Stimulated activated CD4-positive, alpha-beta T cell treated with anti-CD3 and anti-CD28 coated beads, Interleukin-15, amount 100 ng/mL, for 24 hours (primary cell): ENCODE measurements at places on chromosomes 1 and 21.

GRCh38 chr1:188382851-188383250, 1554.1 kb downstream of the PLA2G4A start:
- no peak for DNase-seq

DNA sequence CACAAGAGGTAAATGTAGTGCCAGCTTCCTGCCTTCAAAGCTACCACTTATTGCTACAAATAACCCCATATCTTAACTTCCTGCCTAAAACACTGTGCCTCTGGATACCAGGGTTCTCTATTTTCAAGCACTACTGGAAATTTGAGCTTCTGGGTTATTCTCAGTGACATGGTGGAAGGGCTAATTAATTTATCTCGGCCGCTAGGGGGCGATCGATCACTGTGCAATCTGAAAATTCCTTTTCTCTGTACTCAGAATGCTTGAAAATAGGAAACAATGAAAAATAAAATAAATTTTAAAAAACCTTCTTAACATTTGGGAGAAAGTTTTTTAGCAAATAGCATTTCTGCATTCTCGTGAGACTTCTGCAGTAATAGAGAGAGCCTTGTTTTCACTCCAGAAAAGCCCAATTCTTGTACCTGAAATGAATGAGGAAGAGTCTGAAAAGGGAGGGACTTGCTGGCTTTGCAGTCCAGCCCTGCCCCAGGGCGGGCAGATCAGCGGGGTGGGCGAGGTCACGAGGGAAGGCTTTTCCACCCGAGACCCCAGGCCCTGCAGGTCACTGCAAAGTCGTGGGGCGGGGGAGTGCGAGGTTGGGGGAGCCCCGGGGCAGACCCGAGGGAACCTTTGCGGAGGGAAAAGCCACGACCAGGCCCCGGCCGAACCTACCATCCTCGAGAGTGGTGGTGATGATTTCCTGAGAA, 276.7 kb downstream of the PCP4 start:
- peak; percentile 65 for DNase-seq

DNA sequence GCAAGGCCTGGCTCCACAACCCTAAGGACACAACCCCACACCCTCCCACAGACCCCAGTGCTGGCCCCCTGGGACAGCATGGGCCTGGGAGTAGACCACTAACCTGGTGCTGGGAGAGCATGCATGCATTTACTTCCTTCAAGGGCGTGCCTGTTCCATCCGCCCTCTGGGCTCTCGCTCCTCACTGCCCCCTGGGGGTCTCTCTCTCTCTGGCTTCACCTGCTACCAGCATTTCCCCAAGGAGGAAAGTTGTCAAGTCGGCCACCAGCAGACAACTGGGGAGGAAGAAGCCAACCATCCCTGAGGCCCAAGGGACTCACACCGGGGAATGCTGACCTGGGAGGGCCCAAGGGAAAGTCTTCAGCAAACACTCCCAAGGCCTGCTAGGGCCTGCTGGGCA, 6.5 kb downstream of the LRP8 start:
- no peak for DNase-seq

- peak; percentile 25 for DNase-seq
These were observed 152.8 kb downstream of the ZSCAN20 start for GRCh38 chr1:33624991-33625870.

- DNase-seq, result no peak
These were observed 61.1 kb downstream of the GADD45A start for GRCh38 chr1:67745875-67746698.

DNA sequence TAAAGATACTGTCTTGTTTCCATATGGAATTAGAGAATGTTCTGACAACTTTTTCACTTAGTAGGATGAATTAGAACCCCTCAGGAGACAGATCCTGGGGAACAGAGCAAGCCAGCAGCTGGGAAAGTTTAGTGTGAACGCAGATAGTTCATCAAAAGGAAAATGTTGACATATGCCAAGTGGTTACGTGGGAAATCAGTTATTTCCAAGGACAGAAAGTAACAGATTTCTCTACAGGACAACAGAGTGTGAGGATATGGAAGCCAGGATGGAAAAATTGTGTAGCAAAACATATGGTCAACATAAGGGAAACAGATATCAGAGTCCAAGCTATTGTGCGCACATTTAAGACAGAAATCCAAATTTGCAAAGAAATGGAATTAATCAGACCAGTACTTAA, 419.5 kb downstream of the LRRIQ3 start:
- DNase-seq, result no peak

DNA sequence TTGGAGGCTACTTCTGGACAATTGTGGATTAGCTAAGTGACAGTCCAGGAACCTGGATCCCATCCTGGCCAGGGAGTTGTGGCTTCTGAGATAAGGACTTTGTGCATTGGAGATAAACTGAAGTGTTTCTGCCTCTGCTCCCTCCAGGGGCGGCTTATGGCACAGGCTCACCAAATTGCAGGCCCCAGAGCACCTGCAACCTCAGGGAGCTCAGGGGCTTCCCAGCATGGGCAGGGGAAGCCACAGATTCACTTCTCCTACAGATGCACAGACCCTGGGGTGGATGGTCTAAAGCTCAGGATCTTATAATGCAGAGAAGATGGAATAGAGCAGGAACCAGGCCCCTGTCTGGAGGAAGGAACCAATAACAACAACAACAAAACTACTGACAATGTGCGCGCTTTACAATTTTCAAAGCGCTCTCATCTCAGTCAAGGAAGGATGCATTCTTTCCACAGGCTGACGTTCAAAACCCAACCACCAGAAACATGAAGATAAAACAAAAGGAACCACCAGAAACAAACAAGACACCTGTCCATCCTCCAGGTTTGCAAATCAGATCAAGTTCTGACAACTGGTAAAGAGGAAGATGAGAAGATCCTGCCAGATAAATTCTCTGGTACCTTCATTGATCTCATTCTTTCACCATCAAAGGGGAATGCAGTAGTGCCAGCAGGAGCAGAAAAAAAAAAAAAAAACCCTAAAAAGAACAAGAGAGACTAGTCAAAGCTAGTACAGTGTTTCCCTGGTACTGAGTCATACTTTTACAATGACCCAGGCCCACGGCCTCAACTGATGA, 121.0 kb upstream of the IRF2BP2 start:
- peak; percentile 63 for DNase-seq

DNA sequence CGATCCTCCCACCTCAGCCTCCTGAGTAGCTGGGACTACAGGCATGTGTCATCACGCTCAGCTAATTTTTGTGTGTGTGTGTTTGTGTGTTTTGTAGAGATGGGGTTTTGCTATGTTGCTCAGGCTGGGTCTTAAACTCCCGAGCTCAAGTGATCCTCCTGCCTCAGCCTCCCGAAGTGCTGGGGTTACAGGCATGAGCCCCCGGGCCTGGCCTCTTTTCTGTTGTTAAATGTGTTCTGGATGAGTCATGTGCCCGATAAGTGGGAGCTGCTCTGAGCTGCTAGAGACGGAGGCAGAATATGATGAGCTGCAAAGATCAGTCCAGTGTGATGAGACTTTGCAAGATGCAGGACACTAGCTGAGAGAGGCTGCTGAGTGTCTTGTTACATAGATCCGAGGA, 75.5 kb downstream of the VPS13D start:
- no peak for DNase-seq

DNA sequence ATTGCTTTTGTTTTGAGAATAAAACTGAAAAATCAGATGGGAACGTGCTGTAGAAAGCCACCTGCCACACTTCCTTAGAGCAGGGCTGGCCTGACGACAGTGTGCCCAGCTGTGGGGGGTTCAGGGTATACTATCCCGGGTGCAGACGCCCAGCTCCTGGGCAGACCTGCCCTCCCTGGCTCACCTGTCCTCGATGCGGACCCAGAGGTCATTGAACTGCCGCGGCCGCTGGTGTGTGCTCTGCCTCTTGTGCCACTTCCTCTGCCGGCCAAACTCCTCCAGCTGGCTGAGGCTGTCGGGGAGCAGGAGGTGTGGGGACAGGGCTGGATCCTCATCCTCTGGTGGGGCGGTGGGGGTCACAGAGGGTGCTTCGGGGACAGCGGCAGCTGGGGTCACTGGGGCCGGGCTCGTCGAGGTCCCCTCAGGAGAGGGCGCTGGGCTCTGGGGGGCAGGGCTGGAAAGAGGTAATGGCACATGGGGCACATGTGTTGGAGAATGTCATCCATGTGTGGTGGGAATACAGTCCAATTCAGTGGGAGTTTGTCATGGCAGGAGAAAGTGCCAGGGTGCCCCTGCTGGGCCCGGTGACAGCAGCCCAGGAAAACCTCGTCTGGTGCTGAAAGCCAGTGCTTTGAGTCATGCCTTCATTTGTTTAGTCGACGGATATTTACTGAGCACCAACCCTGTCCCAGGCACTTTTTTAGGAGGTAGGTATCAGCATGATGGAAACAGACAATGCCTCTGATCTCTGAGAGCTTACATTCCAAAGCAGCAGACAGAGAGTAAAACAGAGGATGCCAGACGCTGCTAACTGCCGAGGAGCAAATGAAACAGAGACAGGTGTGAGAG, 222.0 kb downstream of the TRABD2B start:
- no peak for DNase-seq

DNA sequence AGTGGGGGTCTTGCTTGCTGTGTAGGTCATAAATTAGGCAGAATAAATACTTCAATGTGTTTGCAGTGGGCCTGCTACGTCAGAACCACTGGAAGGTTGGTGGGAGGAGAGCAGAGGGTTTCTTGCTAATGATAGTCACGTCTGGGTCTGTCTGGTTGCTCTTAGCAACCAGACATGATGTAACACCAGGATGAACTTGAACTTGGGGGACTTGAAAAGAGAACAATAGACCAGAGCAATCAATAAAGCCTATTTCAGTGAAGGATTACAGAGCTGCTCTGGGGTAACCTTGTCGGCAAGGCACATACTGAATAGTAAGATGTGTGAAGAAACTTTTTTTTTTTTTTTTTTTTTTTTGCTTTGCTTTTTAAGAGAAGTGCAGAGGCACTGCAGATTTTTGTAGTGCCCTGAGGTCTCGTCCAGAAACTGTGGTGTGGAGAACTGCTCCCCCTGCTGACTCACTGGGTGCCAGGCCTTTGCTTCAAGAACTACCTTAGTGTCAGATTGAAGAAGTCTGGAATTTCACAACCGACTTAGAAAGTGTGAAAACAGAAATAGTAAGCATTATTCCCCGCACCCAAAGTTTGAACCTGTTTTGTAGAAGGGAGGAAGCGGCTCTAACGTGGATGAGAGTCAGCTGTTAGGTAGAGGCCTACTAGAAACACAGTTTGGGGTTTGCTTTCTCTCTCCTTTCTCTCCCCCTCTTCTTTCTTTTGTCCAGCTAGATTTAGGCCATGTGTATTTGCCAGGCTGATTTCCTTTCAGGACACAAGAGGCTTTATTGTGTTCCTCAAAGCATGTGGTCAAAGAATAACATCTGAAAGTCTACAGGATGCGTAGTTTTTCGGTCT, 271.6 kb downstream of the TM2D1 start:
- peak; percentile 75 for DNase-seq
